ENCODE measurements at places on chromosomes 11 and 22.

GRCh38 chr22:41403532-41404318 lies 22.0 kb downstream of the TEF start:
- DNase-seq, result peak; percentile 76

GRCh38 chr11:59615120-59615636 lies 396 bp downstream of the OSBP start:
- DNase-seq, result peak; percentile 72

DNA sequence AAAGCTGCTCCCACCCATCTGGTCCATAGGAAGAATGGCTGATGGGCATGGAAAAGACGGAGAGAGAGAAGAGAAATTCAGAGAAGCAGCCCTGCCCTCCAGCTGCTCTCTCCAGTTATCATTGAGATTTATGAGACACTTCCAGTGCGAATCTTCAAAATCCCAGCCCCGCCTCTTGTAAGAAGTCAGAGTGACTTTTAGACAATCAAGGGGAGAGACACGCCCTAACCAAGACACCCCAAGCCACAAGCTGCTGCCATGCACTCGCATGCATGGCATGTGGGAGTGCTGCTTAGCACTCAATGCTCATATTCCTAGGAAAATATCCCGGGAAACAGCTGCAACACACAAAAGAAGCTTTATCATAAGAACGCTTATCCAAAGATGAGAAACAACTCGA lies 110.6 kb upstream of the BID start:
- no peak for DNase-seq

DNA sequence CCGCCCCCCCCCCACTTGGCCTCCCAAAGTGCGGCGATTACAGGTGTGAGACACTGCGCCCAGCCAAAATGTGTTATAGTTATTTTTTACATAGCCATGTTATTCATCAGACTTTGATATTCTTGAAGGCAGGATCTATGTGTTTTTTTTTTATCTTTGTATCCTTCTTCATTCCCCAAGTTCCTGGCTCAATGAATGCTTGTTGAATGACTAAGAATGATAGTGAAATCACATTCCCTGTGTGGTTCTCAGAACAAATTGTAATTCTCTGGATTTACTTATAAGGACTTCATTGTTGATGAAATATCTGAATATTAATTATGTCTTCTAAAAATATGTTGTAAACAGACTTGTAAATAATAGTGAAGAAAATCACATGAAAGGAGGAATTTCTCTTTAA lies 33.5 kb downstream of the MMP7 start:
- no peak for DNase-seq

- no peak for DNase-seq
These were observed 5.5 kb upstream of the PIM3 start for GRCh38 chr22:49954991-49955580.

DNA sequence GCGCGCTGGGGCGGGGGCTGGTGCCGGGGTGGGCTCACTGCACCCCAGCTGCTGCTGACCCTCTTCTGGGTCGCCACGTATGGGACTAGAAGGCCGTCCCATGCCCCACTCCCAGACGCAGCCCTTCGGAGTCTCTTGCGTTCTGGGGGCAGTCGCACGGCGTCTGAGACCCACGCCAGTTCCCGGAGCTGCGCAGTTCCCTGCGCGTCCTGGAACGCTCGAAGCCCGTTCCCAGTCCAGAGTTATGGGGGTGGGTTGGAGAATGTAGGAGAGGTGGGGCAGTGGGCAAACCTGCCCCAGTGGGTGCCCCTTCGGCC lies 375 bp downstream of the LAYN start:
- no peak for DNase-seq

- DNase-seq, result no peak
These were observed 50.9 kb upstream of the CDON start for GRCh38 chr11:126113515-126113957.

DNA sequence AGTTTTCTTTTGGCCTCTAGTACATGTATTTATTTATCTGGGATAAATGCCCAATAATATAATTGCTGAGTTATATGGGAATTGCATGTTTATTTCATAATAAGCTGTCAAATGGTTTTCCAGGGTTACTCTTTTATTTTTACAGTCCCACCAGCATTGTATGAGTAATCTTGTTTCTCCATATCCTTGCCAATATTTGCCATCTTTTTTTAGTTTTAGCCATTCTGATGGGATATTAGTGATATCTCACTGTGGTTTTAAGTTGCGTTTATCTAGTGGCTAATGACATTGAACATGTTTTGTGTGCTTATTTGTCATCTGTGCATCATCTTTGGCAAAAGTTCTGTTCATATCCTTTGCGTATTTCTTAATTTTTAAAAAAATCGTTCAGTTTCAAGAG lies 372.8 kb upstream of the CCDC179 start:
- no peak for DNase-seq

DNA sequence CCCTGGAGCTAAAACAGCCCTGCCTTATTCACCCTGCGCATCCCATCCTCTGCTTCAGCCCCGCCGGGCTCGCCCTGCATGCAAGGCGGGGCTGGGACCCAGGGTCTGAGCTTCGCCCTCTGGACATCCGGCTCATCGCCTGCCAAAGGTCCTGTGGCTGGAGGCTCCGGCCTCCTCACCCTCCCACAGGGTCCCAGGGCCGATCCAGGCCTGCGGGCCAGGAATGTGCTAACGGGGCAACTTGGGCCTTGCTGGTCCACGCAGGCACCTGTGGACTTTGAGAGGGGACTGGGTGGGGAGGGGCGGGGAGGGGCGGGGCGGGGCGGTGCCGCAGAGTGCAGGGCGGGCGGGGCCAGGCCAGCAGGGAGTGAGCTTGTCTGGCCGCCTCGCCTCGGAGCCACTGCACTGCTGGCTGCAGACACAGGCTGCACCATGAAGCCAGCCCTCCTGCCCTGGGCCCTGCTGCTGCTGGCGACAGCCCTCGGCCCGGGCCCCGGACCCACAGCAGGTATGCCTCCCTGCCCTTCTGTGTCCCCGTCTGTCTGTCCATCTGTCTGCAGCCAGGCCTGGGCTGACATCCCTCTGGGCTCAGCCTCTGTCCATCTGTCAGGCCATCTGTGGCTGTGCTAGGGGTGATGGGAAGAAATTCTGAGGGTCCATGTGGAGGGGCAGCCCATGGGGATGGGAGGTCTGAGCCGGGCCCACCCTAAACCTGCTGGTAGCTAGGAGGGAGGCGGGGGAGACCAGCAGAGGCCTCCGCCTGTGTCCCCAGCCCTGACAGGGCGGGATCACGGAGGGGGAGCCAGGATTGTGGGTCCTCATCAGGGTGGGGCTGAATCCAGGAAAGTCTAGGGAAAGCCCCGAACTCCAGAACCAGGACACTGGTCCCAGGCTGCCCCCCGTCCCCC lies at the start of gene SUSD2:
TSS of gene SUSD2 (plus strand) at position 400 of the 908 bp plus-strand sequence. CDS start at position 433, 33 bp downstream.
- no peak for DNase-seq

GRCh38 chr11:79481795-79482194 lies 41.0 kb upstream of the TENM4 start:
- DNase-seq, result no peak

- DNase-seq, result no peak
These were observed 19.2 kb upstream of the PGM2L1 start for GRCh38 chr11:74417379-74417804.

GRCh38 chr11:1072116-1072820 lies 2.4 kb upstream of the MUC2 start:
- no peak for DNase-seq

GRCh38 chr11:18527512-18527911 lies 770 bp upstream of the TSG101 start:
- no peak for DNase-seq

DNA sequence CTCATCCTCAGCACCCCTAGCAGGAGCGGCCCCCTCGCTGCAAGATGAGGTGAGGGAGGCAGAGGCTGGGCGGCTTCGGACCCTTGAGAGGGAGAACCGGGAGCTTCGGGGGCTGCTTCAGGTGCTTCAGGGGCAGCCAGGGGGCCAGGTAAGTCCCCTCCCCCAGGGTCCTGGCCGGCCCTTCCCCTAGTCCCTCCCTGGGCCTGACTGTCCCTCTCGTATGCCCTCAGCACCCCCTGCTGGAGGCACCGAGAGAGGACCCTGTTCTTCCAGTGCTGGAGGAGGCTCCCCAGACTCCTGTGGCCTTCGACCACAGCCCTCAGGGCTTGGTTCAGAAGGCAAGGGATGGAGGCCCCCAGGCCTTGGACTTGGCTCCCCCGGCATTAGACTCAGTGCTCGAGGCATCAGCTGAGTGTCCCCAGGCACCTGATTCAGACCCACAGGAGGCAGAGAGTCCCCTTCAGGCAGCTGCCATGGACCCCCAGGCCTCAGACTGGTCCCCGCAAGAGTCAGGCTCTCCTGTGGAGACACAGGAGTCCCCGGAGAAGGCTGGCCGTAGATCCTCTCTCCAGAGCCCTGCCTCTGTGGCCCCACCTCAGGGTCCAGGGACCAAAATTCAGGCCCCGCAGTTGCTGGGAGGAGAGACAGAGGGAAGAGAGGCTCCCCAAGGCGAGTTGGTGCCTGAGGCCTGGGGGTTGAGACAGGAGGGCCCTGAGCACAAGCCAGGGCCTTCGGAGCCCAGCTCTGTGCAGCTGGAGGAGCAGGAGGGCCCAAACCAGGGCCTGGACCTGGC lies 4.0 kb downstream of the CCDC88B start:
- no peak for DNase-seq

- no peak for DNase-seq
These were observed 34.4 kb upstream of the CD5 start for GRCh38 chr11:61067782-61068446.

- no peak for DNase-seq
These were observed 144.9 kb downstream of the PGR start for GRCh38 chr11:100984668-100985067.
